ENCODE measurements at places on chromosomes 1 and 21.

GRCh38 chr21:43273708-43274021 is 104.9 kb downstream of the CRYAA start:
- no peak for DNase-seq

DNA sequence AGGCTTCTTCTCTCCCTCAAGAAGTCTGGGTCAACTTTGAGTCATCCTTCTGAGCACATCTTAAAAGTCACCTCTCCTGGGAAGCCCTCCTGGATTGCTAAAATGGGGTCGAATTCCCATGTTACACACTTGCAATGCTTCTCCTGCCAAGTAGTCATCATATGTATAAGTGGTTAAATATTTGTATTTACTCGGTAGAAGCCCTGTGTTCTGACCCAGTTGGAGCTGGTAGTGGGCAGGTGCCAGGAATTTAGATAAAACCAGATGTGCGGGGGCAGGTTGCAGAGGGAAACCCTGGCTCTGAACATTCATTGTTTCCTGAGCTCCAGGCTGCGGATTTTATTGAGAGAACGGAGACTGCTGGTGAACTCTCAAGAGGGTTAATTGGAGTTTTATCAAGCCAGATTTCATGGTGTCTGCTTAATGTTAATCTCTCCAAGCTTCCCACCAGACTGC is 52.8 kb upstream of the RPL11 start:
- DNase-seq = no peak

DNA sequence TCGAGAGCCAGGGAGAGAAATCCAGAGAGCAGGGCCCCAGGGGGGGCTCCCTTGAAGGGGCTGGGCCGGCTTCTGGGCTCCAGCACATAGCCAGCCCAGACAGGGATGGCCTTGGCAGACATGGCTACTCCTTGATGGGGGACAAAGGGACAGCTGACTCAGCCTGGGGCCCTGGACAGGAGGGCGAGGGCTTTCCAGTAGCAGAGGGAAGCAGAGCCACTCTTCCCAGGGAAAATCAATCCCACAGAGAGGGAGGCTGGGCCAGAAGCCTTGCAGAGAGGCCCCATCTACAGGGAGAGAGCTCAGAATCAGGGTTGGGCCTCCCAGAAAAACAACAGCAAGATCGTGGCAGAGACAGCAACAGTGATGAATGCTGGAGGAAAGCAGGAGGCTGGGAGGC is 15.6 kb downstream of the IGFN1 start:
- DNase-seq = no peak

GRCh38 chr1:226558036-226558650 is 9.6 kb downstream of the STUM start:
- DNase-seq = no peak

- DNase-seq = no peak
These were observed 1.1 kb downstream of the HUNK start for GRCh38 chr21:31873696-31874599.

DNA sequence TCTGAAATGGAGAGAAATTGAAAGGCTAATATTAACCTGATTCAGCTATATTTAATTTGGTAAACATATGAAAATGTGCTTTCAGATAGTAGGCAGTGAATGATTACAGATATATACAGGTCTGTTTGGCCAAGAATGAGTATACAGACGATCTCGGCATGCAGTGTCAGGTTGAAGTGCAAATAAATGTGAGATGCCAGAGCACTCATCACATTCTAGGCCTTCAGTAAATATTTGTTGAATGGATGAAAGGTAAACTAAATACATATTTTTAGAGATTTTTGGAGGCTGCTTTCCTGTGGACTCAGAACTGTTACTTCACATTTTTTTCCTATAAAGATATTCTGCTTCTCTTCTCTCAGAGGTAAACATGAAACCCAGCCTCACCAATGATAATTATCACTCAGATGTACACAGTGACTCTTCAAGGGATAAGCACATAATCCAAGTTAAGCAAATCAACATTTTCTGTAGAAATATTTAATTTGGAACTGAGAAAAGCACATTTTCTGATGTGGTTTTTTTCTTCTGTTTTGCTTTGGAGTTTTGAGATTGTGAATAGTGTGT is 702.9 kb downstream of the BRINP3 start:
- no peak for DNase-seq

- no peak for DNase-seq
These were observed 66.3 kb downstream of the SPATA46 start for GRCh38 chr1:162310337-162310736.

DNA sequence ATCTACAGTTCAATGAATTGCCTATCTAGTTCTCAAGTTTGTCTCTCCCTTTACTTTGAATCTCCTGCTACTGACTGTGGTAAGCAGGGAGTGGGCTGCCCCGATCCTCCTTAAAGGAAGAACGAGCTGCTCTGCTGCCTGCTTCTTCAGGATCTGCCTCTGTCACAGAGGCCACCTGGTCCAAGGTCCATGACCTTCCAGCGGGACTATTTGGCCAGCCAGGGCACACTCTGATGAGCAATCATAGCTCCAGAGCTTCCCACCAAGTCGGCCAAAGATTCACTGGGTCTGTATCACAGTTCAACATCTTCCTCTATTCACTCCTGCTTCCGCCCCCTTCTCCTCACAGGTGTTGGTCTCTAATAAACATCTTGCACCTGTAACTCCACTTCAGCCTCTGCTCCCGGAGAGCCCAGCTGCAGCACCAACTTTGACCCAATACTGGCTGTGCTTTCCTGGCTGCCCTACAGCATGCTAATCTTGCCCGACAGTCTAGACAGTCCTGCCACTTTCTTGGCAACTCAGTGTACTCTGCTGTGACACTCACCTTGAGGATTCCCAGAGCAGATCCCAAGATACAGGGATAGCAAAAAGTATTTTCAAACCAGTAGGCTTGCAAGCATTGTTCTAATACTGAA is 16.9 kb upstream of the MAP10 start:
- no peak for DNase-seq

Data from NK-92 treated with Interleukin-12 subunit alpha and Interleukin-12 subunit beta, amount 100 ng/mL, for 24 hours (cell line).